ENCODE measurements at places on chromosomes 3 and 15. TPM values are rescaled to one million over a fixed set of nuclear protein-coding genes. Genes with fewer than 3 reads are reported as not detected.

Gene SLITRK3
- total RNA-seq: 1.5 TPM

Gene TGM5
- not detected for total RNA-seq

Gene STRIT1
- not detected for total RNA-seq

Gene LMAN1L
- not detected for total RNA-seq

Gene FAM107A
- 25.2 TPM for total RNA-seq

Gene ADGRG7
- not detected for total RNA-seq

Gene CLRN1
- not detected for total RNA-seq

Gene HYKK
- total RNA-seq: 8.1 TPM

Gene SCAANT1
- not detected for total RNA-seq

Gene PGBD4
- 0.98 TPM for total RNA-seq

Gene NAALADL2
- total RNA-seq: 15.2 TPM

Gene ANKRD63
- total RNA-seq: not detected

Gene CFAP92
- total RNA-seq: 0.95 TPM

Gene CCR1
- total RNA-seq: 3.5 TPM

Gene SNUPN
- total RNA-seq: 27.5 TPM

Gene GDPGP1
- 2.5 TPM for total RNA-seq

Gene ANKRD34C
- total RNA-seq: not detected

Gene TLR9
- 0.74 TPM for total RNA-seq

Gene CRYGS
- total RNA-seq: 1.2 TPM

Gene GOLGA8G
- not detected for total RNA-seq

Gene CFAP20DC
- total RNA-seq: 0.66 TPM

Gene CHRNA7
- 4.5 TPM for total RNA-seq

Gene DNASE1L3
- not detected for total RNA-seq

Gene PLXNB1
- total RNA-seq: 70.9 TPM

Gene SLC2A2
- total RNA-seq: not detected

Gene TRIM59
- total RNA-seq: 2.1 TPM

Gene DAZL
- total RNA-seq: not detected

Gene CLDN1
- total RNA-seq: 3.7 TPM

Gene ZBBX
- 1.3 TPM for total RNA-seq

Gene SENP7
- 28.3 TPM for total RNA-seq

Gene GBE1
- total RNA-seq: 21.8 TPM

Gene GPR62
- 0.25 TPM for total RNA-seq

Gene GPR149
- total RNA-seq: not detected

Gene CYP1A2
- not detected for total RNA-seq

Gene EXD1
- total RNA-seq: not detected

Gene GASK1A
- total RNA-seq: 30.7 TPM

Gene SLC51B
- not detected for total RNA-seq

Gene CTDSPL
- total RNA-seq: 41.1 TPM

Gene VEPH1
- total RNA-seq: 1.3 TPM

Gene TRIM69
- total RNA-seq: 10.1 TPM

Gene EXOSC7
- total RNA-seq: 37.1 TPM

Gene GOLGA8M
- 6.0 TPM for total RNA-seq

Gene GOLGA6B
- not detected for total RNA-seq

Gene A4GNT
- not detected for total RNA-seq

Gene EAF2
- 2.1 TPM for total RNA-seq

Gene SI
- total RNA-seq: not detected

Gene ZPLD1
- total RNA-seq: 0.48 TPM

Gene LMOD3
- total RNA-seq: not detected

Gene NMB
- 8.4 TPM for total RNA-seq

Gene PLSCR2
- not detected for total RNA-seq

Gene CPNE4
- total RNA-seq: not detected

Gene OSTN
- not detected for total RNA-seq

Measured in ovary (tissue), 10 donors.